ENCODE measurements at places on chromosomes 11 and 22.

GRCh38 chr11:69617682-69618081 is 23.3 kb upstream of the CCND1 start:
- no peak for DNase-seq

GRCh38 chr22:36701965-36702621 is 1.5 kb downstream of the CACNG2 start:
- DNase-seq = no peak

- DNase-seq = no peak
These were observed 10.4 kb upstream of the PPP2R1B start for GRCh38 chr11:111776398-111777093.

- DNase-seq = no peak
These were observed 9.5 kb upstream of the ST3GAL4 start for GRCh38 chr11:126345759-126346585.

- no peak for DNase-seq
These were observed 538.9 kb upstream of the API5 start for GRCh38 chr11:42772886-42773285.

DNA sequence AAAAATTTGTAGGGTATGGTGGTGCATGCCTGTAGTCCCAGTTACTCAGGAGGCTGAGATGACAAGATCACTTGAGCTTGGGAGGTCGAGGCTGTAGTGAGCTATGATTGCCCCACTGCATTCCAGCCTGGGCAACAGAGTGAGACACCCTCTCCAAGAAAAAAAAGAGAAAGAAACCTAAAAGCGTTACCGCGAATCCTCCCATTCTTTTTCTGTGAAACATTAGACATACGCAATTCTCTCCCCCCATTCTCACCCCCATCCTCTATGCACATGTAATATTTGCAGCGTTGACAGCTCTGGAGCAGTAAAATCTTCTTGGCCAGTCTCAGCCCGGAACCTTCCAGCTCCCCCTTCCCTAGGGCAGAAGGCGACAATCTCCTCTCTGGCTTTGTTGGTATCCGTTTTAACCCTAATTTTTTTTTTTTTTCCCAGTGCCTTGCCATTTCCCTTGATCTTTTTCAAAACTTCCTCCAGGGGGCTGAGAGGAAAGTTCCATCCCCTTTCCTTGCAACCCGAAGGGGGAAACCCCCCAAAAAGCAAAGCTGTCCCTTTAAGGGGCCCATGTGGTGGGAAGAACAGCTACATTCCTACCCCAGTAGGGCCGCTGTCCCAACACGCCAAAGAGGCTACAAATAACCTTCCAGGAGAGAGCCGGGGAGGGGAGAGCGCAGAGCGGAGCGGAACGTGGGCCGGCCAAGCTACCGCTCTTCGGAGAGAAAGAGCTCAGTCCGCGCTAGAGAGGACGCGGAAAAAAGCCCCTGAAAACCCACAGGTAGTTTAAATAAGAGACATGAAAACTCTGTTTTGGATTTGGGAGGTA is 1.9 kb downstream of the LRP4 start:
- no peak for DNase-seq

DNA sequence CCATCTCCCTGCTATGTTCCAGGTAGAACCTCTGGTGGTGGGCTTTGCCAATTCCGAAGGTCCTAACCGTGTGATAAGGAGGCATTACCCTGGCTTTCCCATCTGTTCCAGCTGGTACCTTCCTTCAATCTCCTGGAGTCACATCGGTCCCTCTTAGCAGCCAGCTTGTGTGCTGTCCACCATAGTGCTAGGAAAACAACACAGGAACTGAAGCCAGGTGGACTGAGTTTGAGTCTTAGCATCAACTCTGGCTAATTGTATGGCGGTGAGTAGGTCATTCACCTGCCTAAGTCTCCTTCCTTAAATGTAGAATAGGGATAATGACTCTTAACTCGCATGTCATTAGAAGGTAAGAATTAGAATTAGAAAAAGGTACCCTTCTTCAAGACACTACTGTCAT is 159.6 kb upstream of the E2F8 start:
- DNase-seq = no peak

DNA sequence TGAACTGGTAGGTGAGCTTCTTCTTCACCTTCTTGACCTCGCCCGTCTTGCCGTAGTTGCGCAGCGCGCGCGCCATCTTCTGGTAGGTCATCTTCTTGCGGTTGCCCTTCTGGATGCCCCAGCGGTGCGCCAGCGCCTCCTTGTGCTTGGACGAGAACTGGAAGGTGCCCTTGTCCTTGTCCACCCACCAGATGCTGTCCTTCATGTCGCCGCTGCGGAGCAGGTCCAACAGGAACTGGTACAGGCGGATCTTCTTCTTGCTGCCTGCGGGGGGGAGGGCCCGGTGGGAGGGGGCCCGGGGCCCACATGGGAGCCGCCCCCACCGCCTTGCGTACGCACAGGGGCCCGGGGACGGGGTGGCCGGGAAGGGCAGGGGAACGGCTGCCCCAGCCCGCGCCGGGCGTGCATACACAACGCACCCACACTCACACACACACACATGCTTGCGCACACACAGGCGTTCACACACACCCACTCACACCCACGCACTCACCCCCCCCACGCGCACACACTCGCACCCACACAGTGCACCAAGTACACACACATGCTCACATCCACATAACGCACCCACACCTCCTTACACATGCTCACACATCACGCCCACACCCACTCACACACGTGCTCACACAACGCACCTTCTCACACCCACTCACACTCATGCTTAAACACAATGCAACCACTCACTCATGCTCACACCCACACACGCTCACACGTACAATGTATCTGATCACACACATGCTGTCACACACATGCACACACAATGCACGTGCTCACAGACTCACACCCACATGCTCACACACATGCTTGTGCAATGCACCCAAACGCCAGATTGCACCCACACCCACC is 3.0 kb upstream of the MYBPC3 start:
- no peak for DNase-seq

Data from activated CD4-positive, alpha-beta T cell treated with anti-CD3 and anti-CD28 coated beads, Interleukin-2, amount 50 U/mL, for 24 hours (primary cell).